ENCODE measurements at places on chromosomes 7 and 10.

GRCh38 chr7:147829016-147829415 lies 761.5 kb upstream of the C7orf33 start:
- no peak for DNase-seq

DNA sequence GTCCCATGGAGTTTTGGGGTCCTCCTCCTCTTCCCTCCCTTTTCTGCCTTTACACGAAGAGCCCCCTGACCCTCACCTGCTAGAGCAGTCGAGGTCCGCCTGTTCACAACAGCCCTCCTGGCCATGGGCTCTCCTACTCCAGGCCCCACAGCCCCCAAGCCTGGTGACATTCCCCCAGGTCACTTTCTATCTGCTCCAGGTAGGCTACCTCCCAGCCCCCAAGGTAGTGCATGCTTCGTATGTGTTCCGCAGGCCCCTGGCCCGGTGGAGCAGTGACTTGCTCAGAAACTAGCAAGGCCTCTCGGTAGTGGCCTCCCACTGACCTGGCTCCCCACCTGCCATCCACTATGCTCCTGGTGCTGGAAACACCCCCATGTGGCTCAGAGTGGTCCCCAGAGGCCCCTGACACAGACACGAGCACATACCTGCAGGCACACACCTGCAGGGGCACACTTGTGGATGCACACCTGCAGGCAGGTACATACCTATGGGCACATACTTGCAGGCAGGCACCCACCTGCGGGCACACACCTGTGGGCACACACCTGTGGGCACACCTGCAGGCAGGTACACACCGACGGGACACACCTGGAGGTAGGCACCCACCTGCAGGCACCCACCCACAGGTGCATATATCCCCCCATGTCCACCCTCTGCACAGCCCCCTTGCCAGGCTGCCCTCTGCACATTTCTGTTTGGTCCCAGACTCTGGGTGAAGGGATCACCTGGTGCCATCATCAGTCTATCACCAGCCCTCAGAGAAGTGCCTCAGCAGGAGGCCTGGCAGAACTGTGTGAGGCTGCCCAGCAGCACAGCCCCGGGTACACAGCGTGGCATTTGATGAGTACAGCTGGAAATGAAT lies 322.5 kb downstream of the PTPRN2 start:
- DNase-seq, result no peak

DNA sequence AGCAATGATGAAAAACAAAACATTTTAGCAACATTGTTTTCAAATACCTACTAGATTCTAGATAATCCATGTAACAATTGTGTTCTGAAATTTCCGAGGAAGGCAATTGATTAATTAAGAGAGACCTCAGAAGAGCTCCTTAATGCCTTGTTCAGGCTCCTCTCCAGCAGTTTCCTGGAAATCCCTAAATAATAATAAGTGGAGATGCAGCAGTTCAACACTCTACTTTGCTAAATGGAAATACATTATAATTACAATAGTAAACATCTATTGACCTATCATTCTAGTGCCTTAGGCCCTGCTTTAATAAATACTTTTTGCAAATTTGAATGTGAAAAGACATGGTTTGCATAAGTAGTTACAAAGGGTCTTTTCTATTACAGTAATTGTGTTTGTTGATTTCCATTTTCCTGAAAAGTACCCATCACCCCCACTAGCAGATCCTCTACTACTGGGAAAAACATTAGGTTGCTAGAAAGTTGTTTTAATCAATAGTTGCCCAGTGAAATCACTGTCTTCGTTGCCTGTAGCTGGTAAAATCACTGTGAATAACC lies 186.6 kb upstream of the STK17A start:
- DNase-seq, result no peak

DNA sequence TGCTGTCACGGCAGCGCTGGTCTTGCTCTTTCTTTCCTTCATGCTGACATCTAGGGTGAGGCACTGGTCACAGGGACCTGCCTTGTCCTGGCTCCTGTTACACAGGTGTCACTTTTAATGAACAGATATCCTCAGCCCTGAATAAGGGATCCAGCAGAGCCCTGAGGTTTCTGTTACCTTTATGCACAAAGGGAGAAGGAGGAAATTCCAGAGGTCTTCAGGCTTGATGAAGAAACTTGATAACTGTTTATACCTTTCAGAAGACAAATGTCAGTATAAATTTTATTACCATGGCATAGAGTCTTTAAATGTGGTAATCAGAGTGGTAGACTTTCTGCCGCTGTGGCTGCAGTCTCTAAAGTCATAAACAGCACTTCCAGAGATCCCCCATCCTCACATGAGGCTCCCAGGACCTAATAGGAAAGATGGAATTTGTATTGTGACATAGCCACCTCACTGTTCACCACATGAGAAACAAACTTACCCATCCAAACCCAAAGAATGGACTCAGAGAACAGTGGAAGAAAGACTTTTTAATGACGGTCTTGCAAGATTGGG lies 2.7 kb downstream of the LRRC27 start:
- DNase-seq, result no peak

DNA sequence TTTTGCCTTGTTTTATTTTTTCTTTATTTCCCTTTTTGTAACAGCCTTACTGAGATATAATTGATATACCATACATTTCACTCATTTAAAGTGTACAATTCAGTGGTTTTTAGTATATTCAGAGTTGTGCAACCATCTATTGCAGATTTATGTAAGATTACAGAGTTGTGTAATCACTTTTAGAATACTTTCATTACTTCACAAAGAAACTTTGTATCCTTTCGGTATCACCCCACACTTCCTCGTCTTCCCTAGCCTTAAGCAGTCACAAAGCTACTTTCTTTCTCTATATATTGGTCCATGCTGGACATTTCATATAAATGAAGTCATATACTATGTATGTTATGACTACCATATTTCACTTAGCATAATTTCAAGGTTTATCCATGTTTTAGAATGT lies 74.6 kb downstream of the ATRNL1 start:
- DNase-seq, result no peak

DNA sequence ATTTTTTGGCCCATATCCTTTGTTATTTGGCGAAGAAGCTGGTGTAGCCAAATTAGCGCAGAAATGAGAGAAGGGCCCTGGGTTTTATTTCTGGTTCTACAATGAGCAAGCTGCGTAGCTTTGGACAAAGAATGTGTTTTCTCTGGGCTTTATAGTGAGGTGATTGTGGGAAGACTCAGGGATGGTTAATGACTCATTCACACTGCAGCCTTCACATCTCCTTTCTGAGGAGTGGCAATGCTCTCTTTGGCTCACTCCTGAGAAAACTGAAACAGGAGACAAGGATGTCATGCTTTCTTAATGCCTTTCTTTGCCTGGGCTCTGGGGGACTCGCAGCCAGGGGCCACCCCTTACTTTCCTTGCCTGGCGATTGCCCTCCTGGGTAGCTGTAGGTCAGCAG lies 271.0 kb upstream of the PODXL start:
- DNase-seq, result no peak

- no peak for DNase-seq
Observed at GRCh38 chr7:126755381-126755780, 497.4 kb downstream of the GRM8 start.

DNA sequence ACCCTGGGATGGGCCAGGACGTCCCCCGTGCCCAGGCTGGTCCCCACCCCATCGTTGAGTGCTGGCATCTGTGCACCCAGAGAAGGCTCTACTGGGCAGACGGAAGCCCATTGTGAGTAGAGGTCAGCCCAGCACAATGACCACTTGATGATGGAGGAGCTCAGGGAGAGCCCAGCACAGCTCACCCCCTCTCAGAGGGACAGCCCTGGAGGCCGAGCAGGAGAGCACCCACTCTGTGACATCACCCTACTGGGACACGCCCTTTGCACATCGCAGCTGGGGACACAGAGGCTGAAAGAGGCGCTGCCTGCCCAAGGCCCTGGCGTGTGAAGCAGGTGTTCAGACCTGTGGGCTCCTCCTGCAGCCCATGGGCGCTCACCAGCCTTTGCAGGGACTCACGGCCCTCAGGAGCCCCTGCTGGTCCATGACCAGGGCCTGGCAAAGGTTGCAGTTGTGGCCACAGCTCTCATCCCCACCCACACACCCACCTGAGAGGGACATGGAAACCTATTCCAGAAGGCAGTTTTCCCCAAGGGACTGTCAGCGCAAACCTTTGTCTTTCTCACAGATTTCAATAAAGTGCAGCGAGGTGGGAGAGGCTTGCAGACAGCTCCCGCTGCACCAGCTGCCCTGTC lies 67.2 kb upstream of the PPP2R2D start:
- DNase-seq, result no peak

DNA sequence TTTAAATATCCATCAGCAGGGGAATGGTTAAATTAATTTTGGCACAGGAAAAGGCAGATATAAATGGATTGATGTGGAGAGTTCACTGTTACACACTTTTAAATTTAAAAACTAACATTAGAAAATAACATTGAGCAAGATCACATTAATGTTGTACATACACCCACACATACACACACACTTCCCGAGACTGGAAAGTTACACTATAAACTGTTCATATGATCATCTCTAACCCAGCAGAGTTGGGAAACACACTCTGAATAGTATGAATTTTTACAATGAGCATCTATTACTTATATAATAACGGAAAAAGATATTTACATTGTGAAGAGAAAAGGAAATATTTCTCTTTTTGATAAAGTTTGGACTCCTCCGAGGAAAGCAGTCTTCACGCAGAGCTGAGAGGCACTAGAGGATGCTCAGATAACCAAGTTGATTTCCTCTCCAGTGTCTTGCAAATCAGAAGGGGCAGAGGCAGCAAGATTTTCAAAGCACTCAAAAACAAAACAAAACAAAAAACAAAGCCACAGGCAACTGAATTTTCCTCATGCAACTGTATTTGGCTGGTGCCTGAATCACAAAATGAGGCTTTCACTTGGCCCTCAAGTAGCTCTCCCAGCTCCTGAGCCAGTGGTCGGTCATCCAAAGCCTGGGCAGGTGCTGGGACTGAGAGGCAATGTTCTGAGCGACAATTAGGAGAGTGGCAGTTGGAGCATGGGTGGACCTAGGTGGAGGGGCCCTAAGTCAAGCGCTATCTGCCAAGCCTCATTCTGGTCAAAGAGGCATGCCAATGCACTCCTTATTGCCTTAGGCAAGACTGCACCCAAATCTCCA lies 10.5 kb upstream of the GATAD1 start:
- no peak for DNase-seq

DNA sequence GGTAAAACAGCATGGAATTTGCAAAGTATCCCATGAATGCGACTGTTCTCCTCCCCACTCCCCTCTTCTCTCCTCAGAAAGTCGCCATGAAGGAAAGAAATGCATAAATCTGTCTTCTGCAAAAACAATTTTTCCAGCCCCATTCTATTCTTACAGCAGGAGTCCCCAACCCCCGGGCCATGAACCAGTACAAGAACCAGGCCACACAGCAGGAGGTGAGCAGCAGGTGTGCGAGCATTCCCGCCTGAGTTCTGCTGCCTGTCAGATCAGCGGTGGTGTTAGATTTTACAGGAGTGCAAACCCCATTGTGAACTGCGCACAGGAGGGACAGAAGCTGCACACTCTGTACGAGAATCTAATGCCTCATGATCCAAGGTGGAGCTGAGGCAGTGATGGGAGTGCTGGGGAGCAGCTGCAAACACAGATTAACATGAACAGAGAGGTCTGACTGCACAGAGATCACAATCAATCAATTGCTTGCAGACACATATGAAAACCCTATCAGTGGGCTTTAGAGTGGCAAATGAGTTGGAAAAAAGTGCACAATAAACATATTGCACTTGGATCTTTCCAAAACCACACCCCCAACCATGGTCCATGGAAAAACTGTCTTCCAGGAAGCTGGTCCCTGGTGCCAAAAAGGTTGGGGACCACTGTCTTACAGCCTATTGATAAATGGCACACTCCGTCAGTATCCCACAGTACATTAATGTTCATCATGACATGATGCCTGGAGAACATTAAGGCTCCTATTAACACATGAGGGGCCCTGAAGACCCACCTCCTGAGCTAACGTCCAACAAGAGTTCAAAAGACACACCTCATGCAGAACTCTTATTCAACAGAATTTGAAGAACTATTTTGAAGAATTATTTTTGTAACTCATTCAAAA lies 205.0 kb downstream of the PTPRN2 start:
- DNase-seq, result no peak

DNA sequence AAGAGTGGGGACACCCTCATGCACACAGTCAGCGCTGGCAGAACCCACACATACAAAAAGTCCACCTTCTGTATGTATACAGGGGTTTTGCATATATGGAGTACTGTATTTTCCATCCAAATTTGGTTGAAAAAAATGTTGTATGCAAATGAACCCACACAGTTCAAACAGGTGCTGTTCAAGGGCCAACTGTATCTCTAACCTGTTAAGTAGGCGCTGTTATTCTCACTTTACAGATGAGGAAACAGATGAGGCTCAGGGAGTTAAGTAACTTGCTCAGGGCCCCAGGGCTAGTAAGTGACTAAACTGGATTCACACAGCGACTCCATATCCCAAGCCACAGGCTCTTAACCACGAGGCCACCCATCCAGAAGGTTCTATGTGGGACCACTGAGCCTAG lies 69.9 kb downstream of the C10orf105 start:
- DNase-seq, result no peak

- DNase-seq, result no peak
Observed at GRCh38 chr10:412109-412508, 276.9 kb downstream of the ZMYND11 start.

GRCh38 chr7:151178236-151178635 lies 8.8 kb downstream of the ASB10 start:
- DNase-seq, result no peak

DNA sequence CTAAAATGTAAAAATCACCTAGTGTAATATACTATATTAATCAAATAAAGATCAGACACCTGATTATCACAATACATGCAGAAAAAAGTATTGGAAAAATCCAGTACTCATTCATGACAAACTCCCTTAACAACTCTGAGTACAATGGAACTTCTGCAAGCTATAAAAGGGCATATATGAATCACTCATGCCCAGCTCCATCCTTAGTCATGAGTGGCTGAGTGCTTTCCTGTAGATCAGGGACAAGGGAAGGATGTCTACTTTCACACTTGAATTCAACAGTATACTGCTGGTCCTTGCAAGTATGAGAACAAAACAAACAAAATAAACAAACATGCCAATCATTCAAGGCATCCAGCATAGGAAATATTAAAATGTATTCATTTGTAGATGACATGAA lies 116.5 kb downstream of the ADARB2 start:
- no peak for DNase-seq

DNA sequence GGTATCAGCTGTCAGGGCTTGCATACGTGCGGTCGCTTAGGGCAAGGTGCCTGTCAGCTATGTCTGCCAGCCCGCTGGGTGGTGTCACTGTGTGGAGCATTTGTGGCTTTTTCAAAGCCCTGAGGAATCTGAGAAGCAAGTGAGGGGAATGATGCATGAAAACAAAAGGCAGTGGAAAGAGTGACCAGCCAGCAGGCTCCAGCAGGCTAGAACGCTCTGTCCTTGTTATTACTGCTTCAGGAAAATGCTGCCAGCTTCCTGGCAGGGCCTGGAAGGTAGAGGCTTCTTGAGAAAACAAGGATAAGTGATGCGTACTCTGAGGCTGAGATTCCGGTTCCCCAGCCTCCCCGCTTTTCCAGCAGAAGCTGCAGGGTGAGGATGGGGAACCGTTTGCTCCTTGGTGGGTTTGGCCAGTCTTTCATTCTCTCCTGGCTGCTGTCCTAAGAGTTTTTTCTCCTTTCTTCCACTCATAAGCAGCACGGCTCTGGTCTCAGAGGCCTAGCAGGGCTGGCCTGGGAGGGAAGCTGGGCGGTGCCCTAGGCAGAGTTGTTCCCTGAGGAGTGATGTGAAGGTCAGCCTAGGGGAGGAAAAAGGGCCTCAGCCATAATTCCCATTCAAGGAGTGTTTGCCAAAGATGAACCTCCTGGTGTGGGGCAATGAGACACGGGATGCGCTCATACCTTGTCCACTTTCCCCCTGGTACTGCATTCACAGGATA lies 42.8 kb upstream of the MKLN1 start:
- DNase-seq, result no peak

- DNase-seq, result peak; percentile 86
Observed at GRCh38 chr7:132430861-132431822, 145.1 kb downstream of the PLXNA4 start.

- no peak for DNase-seq
Observed at GRCh38 chr10:76035206-76036110, 604.0 kb downstream of the LRMDA start.

Data from CMK (cell line).